ENCODE measurements at places on chromosomes 1 and 21. TPM values are rescaled to one million over a fixed set of nuclear protein-coding genes. Genes with fewer than 3 reads are reported as not detected.

Gene ZNF648
- total RNA-seq, result not detected

Gene SLC6A9
- 19.2 TPM for total RNA-seq

Gene EFNA1
- 178 TPM for total RNA-seq

Gene PRR9
- not detected for total RNA-seq

Gene SPRR1B
- total RNA-seq, result not detected

- no peak for DNase-seq
Measured at GRCh38 chr1:207321790-207322645, 540 bp downstream of the CD55 start.

DNA sequence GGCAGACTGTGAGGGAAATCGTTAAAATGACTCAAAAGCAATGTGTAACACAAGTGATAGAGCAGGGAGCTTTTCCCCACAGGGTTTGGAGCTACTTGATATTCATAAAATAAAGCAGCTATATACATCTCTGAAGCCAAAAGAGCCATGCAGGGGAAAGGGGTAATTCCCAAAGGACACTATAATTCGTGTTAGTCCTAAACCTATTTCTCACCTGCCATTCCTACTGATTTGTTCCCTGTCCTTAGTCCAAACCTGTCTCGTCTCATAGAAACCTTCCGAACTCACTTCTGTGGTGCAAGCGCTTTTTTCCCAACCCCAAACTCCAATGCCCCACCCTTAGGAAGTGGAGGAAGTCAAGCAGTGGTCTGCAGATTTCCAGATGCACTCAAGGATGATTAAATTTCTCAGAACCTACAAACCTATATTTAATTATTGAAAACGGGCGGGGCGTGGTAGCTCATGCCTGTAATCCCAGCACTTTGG lies 946 bp upstream of the HNRNPR start:
- DNase-seq, result no peak

DNA sequence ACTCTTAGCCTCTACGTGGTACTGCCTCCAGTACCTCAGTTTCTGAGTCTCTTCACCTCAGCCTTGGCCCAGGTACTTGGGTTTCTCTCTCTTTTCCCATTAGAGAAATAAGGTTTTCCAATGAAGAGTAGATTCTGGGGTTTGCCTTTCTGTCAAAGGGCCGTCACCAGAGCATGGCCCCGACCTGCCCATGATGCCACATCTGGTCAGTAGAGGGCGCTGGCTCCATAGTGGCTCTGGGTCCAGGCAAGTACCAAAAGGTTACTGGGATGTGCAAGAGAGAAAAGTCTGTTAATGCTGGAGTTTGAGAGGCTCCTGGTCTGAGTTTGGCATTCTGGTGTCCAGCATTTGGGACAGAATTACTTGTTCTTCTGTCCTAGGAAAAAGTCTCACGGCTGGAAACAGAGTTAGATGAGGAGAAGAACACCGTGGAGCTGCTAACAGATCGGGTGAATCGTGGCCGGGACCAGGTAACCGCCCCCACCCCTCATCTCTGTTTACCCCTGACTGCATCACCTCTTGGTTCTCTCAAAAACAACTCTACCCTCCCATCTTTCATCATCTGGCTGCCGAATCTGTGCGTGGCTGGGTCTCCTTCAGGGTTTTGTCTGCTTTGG lies 5.3 kb upstream of the TUFT1 start:
- DNase-seq, result peak; percentile 88

GRCh38 chr1:193013005-193013404 lies 46.2 kb downstream of the UCHL5 start:
- no peak for DNase-seq

DNA sequence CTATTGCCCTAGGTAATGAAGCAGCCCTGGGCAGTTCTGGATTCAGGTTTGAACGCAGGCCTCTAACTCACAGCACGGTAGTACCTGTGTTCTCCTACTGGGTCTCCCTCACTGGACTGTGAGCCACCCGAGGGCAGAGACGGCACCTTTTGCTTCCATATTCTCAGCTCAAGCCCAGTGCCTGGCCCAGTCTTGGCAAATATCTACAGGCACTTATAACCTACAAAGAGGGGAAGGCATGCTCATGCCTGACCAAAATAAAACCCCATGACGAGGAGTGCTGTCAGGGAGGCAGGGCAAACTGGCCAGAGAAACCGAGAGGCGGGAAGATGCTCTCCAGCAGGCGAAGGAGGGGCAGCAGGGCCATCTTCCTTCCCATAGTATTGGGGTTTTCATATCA lies 91.1 kb downstream of the DDX20 start:
- DNase-seq, result no peak

- DNase-seq, result no peak
Measured at GRCh38 chr1:165849353-165850133, 22.1 kb downstream of the UCK2 start.

GRCh38 chr1:209743145-209743482 lies 12.7 kb upstream of the TRAF3IP3 start:
- no peak for DNase-seq

GRCh38 chr1:147769106-147769505 lies 8.7 kb upstream of the GJA5 start:
- DNase-seq, result no peak

- DNase-seq, result no peak
Measured at GRCh38 chr1:7393136-7393535, 378.0 kb upstream of the VAMP3 start.

DNA sequence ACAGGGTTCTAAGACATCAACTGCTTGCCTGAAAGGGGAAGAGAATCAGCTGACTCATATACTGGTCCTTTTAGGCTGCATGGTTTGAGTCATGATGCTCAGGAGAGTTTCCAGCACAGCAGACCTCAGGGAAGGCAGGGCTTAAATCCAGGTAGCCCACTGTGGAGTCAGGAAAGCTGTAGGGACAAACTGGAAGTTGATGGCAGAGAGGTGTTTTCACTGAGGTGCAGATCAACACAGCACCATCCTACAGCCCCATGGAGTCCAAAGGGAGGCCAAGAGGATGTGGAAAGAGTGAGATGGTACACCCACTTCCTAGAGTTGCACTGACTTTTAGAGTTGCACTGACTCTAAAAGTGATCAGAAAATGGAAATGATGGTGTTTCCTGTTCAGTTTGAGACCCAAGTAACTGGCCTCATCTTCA lies 252.4 kb upstream of the DUSP10 start:
- DNase-seq, result no peak

GRCh38 chr1:236663934-236664333 lies 22.4 kb upstream of the ACTN2 start:
- no peak for DNase-seq

GRCh38 chr1:226978432-226979114 lies 38.5 kb downstream of the COQ8A start:
- DNase-seq, result peak; percentile 51

- DNase-seq, result no peak
Measured at GRCh38 chr1:227357927-227358302, 39.6 kb upstream of the CDC42BPA start.

DNA sequence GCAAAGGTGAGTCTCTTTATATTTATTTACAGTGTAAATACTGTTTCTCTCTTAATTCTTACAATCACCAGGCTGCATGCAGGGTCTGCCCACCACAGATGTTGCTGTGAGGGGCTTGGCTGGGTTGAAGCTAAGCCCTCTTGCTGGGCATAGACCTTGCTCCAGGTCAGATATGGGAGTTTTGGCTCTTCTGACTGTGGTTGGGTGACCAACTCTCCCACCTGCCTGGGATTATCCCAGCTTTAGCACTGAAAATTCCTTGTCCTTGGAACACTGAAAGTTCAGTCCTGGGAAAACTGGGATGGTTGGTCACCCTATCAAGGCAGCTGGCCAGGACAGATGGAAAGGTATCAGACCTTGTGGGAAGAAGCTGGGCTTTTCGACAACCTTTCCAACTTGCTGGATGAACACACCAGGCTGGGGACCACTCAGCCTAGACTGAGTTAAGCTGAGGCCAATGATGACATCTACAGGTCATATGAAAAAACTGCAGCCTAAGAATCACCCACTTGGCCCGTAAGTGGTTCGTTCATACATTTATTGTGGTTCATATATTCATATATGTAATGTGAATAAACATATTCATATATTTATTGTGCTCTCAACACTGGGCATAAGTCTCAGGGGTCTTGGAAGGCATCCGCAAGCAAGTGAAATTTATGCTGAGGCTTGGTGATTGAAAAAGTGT lies 26.6 kb upstream of the HPDL start:
- no peak for DNase-seq

GRCh38 chr1:1847890-1848289 lies 43.0 kb downstream of the GNB1 start:
- DNase-seq, result no peak

DNA sequence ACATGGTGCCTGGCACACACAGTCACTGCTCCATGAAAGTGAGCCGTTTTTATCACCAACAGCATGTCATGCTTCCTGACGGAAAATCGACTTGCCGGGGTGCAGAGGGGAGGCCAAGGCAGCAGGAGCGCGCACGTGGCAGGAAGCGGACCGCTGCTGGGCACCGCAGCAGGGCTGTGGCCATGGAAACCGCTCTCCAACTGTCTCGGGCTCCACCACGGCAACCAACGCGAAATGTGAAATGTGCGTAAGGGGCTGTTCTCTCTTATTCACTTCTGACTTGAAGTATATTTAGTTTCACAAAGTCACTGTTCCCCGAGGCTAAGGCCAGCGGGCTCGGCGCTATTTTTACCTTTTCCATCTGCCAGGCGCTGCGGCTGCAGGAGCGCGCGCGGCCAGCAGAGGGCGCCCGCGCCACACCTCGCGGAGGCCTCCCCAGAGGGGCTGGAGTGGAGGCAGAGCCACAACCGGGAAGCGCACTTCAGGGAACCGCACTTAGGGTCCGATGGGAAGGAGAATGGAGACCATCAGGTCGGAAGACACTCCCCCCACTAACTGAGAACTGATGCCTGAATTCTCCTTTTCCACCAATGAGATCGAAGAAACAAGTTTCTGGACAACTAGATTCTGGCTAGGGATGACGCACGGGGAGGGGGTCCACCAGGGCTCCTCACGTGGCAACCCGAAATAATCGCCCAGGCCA lies 19.7 kb downstream of the RCC2 start:
- peak; percentile 82 for DNase-seq

DNA sequence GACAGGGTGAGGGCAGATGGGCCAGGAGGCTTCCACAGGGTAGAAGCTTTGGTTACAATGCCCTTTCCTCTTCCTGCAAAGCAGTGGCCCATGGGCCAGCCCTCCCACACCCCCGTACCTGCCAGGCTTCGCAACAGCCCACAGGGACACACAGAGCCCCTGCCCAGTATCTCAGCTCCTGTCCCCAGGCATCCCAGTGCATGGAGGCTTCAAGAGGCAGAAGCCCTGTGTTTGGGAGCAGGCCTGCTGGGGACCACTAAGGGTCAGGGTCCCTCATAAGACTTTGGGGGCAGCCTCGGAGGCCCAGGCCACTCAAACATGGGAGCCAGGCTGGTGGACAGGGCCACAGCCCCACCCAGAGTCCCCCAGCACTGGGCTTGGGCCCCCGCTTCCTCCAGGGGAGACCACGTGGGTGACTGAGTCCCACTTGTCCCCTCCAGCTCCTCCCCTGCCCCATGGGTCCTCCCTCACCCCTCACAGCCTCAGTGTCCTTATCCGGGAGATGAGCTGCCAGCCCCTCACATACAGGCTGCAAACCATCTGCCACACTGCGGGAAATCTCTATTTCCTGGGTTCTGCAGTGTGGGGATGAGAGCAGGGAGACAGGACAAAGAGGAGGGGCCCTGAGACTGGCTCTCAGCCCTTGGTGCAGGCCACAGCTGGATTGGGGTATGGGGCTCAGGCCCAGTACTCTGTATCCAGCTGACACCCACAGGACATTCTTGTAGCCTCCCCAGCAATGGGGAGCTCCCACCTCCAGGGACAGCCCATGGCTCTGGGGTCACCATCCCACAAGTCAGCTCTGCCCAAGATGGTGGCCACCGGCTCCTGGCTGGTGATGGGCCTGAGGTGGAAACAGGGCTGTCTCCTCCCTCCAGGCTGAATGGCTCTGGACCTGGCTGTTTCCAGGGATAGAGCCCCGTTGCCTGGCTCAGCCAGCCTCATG lies 50.7 kb downstream of the WNT9A start:
- DNase-seq, result peak; percentile 61

- DNase-seq, result no peak
Measured at GRCh38 chr1:233598891-233599541, 14.9 kb upstream of the KCNK1 start.

DNA sequence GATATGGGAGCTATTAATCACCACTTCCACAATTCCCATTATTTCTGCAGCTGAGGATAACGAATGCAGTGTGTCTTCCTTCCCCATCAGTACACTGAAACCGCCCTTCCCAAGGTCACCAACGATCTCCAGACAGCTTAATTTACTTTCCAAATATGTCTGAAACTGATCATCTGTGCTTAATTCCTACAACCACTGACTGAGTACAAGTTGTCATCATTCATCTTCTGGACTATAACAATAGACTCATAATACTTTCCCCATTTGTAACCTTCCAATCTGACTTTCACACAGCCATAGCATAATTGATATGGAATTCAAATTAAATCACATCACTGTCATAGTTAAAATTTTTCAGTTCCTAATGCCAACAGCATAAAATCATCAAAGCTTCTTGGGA lies 17.4 kb downstream of the DNM3 start:
- no peak for DNase-seq

DNA sequence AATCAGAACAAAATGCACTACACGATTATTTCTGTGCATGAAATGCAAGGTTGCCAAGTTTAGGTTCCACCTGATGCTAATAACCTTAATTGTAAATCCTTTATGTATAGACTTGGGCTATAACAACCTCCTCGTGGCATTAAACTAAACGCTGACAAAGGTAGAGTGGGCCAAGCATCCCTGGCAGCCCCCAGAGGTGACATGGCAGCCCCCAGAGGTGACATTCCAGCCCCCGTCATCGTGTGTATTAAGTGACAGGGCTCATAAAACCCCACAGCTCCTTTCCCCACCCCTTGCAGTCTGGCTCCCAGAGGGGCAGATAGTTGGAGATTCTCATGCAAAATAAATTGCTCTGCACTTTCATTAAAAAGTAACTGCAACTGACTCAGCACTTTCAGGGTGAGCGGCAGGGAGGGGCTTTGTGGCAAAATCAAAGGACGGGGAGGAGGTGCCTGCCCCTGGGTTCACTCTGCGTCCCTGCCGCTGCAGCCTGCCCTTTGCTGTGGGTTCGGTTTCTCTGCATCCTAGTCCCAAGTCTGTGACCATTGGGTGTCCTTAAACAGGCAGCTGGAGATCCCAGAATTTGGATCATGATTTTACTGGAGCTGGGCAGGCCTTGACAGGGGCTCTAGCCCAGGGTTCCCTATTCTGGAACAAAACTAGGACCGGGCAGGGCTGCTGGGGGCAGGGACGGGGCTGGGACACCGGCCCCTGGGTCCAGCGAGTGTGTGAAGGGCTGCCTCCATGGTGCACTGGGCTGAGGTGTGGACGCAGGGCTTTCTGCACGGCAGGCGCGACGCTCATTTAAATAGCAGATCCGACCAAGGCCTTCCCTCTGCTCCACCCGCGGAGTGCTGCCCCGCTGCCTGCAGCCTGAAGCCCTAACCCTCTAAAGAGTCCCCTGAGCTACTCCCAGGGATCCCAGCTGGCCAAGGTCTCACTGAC lies 234.9 kb upstream of the VAMP3 start:
- DNase-seq, result no peak

DNA sequence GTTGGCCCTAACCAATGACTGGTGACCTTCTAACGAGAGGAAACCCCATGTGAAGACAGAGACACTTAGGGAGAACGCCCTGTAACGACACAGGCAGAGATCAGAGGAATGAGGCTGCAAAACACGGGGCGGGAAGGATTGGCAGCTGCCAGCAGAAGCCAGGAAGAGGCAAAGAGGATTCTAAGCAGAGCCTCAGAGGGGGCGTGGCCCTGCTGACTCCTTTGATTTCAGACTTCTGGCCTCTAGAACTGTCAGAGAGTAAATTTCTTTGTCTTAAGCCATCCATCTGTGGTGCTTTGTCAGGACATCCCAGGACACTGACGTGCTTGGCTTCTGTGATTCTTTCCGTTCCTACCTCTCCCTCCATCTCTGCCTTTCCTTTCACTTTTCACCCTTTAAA lies 79.3 kb downstream of the SH3BGR start:
- DNase-seq, result no peak

- DNase-seq, result peak; percentile 55
Measured at GRCh38 chr1:205065666-205066065, 18.6 kb downstream of the TMEM81 start.
